ENCODE measurements at places on chromosomes 7 and 10.

GRCh38 chr7:127819975-127820731 is 168.2 kb downstream of the SND1 start:
- no peak for DNase-seq

DNA sequence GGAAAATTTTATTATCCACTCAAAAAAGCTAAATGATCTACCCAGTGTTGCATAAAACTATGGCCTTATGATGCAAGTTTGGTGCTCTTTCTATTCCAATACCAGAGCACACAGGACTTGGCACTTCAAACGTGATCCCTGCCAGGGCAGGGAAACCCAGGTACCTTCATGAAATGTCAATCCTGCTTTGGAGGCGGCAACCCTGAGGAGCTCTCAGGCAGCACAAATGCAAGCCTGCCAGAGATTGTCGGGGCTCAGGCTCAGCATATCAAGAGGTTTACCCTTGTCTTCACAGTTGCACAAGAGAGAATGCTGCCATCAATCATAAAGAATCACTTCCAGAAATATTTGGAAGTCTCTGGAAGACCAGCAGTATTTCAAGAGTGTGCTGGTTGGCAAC is 151.5 kb downstream of the GLI3 start:
- DNase-seq, result no peak

GRCh38 chr10:123145542-123146012 is 2.4 kb upstream of the HMX2 start:
- no peak for DNase-seq

GRCh38 chr7:44114586-44115310 is 8.6 kb downstream of the POLD2 start:
- no peak for DNase-seq

GRCh38 chr7:145293754-145294153 is 457.9 kb upstream of the TPK1 start:
- DNase-seq, result no peak

DNA sequence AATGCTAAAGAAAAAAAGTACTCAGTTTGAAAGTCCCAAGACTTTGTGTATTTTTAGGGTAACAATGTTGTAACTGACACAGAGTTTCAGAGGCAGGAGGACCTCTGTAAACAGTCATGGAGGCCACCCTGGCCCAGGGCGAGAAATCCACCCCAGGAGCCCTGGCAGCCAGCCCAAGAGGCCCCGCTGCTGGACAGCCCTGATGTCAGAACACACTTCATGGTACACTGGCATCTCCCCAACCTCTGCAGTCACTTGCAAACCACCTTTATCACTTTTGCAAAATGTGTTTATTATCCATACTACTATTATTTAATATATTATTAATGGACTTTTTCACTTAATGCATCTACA is 30.2 kb downstream of the C10orf143 start:
- no peak for DNase-seq

- no peak for DNase-seq
Observed at GRCh38 chr10:21497177-21497807, 28.2 kb downstream of the SKIDA1 start.

GRCh38 chr7:17462131-17462631 is 163.7 kb downstream of the AHR start:
- no peak for DNase-seq

- DNase-seq, result no peak
Observed at GRCh38 chr10:124955243-124955642, 13.3 kb downstream of the ZRANB1 start.

GRCh38 chr7:76234931-76235441 is 33.3 kb downstream of the SRRM3 start:
- no peak for DNase-seq

DNA sequence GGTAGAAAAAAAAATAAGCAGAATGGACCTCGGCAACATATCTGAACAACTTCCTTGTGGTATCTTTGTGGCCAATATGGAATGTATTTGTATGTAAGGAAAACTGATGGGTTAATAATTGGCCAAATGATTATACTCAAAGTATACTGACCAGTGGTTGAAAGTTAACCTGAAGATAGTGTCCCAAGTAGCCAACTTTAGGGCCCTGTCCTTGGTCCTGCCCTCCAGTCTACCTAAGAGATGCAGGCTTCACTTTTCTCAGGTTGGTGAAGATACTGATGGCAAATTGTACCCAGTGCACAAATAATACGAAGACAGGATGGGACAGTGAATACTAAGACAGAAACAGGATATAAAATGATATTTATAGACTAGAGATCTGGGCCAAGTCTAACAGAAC is 109.2 kb downstream of the SORCS3 start:
- DNase-seq, result no peak

DNA sequence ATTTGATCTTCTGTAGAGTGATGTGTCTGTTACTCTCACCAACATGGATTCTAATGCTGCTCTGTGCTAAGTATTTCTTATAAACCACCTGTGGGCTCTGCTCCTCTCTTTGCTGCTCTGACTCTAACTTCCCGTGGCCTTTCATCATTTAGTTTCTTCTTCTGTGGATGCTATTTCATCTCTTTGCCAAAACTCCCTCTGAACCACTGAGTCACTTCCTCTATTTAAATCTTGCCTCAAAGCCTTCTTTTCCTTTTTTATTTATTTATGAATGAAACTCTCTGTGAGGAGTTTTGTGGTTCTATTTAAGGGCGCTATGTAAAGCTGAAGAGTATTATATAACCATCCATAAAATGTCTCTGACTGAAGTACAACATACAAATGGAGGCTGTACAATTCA is 538.5 kb downstream of the SUGCT start:
- DNase-seq, result no peak

DNA sequence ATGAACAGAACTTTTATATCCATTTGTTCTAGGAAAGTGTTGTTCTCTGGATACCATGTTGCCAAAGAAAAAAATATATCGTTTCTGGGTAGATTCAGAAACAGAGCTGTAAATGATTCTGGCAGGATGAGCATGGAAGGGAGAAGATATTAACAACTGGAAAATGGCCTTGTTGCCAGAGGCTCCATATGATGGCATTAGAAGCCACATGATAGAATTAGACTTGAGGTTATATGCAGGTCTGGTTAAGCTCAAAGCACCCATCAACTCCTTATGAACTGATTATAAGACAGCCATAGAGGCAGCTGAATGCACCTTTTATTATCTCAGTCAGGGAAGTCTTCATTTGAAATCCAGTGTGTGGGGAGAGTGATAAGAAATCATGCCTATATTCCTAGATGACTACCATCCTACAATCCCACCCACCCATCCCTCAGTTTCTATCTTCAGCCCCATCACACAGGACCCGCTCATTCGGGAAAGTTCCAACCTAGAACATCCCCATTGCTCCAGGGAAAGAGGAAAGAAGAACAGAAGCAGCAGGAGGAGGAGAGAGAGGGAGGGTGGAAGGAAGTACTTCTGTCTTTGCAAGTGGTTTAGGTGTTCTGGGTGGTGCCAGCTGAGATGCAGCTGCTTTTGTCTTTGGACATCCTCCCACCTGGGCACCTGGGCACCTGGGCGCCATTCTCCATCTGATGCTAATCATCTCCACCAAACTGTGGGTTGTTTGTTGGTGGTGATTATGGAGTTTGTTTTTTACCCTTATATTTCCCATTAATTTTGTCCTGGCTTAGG is 25.5 kb upstream of the TRIL start:
- DNase-seq, result no peak

- DNase-seq, result no peak
Observed at GRCh38 chr10:96978621-96979154, 146.6 kb downstream of the LCOR start.

GRCh38 chr10:119655566-119656001 is 4.4 kb downstream of the BAG3 start:
- DNase-seq, result no peak

All from NCI-H1417 treated with DMSO at 0.1 percent for 48 hours (cell line).